A673 (cell line): ENCODE measurements at places on chromosomes 4 and X. TPM values are rescaled to one million over a fixed set of nuclear protein-coding genes. Genes with fewer than 3 reads are reported as not detected.
A peak's percentile ranks its signal among the peaks of the same experiment; 100 is the strongest.

DNA sequence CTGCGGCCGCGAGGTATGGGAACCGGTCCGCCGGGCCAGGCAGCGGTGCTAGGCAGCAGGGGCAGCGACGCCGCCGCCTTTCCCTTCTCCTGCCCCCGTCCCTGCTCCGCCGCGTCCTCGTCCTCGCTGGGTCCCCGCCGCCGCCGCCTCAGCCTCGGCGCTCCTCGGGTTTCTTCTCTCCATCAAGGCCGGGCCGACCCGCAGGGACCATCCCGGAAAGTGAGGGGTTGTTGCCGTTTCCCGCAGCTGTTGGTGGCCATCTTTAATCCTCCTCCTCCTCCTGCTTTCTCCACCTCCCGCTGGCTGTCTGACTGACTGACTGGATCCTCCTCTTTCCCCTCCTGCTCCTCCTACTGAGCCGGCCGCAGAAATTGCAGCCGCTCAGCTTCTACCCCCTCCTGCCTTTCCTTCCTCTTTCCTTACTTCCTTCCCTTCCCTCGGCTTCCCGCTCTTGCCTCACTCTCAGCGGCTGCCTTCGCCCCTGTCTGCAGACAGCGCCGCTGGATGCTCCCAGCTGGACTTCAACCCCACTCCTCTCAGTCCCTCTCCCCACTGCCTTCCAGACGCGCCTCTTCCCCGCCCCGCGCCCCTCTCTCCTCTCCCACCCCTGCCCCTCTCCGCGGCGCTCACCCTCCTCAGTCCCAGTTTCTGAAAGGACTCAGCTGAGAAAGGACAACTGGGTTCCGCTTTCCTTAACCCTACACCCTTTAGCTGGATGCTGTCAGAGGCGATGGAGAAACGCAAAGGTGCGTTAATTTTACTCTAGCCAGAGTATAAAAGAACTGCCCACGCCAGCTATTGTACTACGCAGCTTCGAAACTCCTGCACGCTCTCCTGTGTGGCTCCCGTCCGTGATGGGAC lies at the start of gene WDFY3:
WDFY3 (minus strand) TSS at position 309 of the 861 bp plus-strand sequence. CDS start 106,099 bp downstream, outside the sequence.
- H3K27me3 ChIP-seq = no peaks in the 10 kb centered on the region
- H3K4me3 ChIP-seq = peak within 1 kb of the TSS; percentile 81
- H3K27ac ChIP-seq = peak within 1 kb of the TSS; percentile 80
- peak; percentile 89 for DNase-seq
- peaks cover 6% of the 10 kb centered on the region for H3K4me1 ChIP-seq

Gene UGT8
- total RNA-seq = 1.2 and 1.8 TPM in 2 replicates

DNA sequence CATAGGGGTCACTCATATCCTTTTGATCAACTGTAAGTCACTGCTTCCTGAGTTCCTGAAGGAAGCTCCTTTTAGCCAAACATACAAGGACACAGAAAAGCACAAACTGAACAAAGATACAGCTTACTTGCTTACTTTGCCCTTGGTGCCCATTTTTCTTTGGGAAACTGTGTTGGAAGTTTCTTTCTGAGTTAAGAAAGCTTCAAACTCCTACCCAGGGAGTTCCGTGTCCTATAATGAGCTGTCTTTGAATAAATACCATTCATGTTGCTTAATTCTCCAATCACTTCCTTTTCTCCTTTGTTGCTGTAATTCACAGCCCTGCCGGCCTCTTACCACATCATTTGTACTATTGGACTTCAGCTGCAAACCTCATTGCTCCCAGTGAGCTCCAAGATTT lies at the start of gene ADH4:
ADH4 (minus strand) TSS at position 228 of the 400 bp plus-strand sequence; CDS start at position 153, 75 bp downstream.
- H3K36me3 ChIP-seq = no peaks in the 10 kb centered on the region
- H3K4me3 ChIP-seq = no peak within 1 kb of the TSS
- peak; percentile 19 for DNase-seq
- H3K4me1 ChIP-seq = no peaks in the 10 kb centered on the region
- H3K27ac ChIP-seq = no peak within 1 kb of the TSS

DNA sequence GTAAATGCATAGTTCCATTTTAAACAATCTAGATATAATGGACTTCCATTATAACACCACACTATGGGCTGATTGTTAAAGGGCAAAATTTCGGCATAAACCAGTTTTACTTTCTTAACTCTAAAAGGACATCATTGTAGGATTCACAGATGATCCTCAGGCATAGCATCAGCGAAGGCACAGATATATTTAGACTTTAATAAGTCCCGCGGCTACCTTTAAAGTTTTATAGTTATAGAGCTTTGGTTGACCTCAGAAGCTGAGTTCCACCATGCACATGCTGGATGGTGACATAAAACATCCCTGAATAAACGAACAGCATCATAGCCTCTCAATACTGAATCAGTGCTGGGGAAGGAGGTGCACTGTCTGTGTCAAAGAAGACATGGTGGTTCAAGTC lies 125.0 kb upstream of the PDLIM3 start:
- H3K4me3 ChIP-seq = no peak overlapping the region
- H3K27me3 ChIP-seq = peaks cover 29% of the 10 kb centered on the region
- no peak overlapping the region for H3K27ac ChIP-seq
- DNase-seq = no peak
- no peaks in the 10 kb centered on the region for H3K36me3 ChIP-seq

- DNase-seq = no peak
- H3K4me3 ChIP-seq = no peak overlapping the region
- H3K27me3 ChIP-seq = no peaks in the 10 kb centered on the region
- no peaks in the 10 kb centered on the region for H3K36me3 ChIP-seq
- no peak overlapping the region for H3K27ac ChIP-seq
- no peaks in the 10 kb centered on the region for H3K4me1 ChIP-seq
Measured at GRCh38 chrX:124307253-124307907, 25.1 kb upstream of the TEX13D start.

Gene CCDC149
- 2.8 and 3.1 TPM in 2 replicates for total RNA-seq

GRCh38 chrX:152897222-152898131 lies at the start of gene ZNF185:
Gene ZNF185, plus strand, starts transcription at chrX:152898067. Its CDS starts 16,423 bp downstream, at chrX:152914490.
- H3K27me3 ChIP-seq = no peaks in the 10 kb centered on the region
- no peak within 1 kb of the TSS for H3K27ac ChIP-seq
- no peaks in the 10 kb centered on the region for H3K4me1 ChIP-seq
- DNase-seq = peak; percentile 7
